ENCODE measurements at places on chromosomes 16 and 17. TPM values are rescaled to one million over a fixed set of nuclear protein-coding genes. Genes with fewer than 3 reads are reported as not detected.

- peaks cover 19% of the 10 kb centered on the region for H3K36me3 ChIP-seq
- no peaks in the 10 kb centered on the region for H3K27me3 ChIP-seq
- peak overlapping the region; percentile 66 for H3K4me3 ChIP-seq
Observed at GRCh38 chr17:35073991-35074627, 10.6 kb upstream of the RFFL start.

- H3K27ac ChIP-seq, result no peak overlapping the region
- H3K4me3 ChIP-seq, result no peak overlapping the region
- no peaks in the 10 kb centered on the region for H3K36me3 ChIP-seq
- no peak for DNase-seq
Observed at GRCh38 chr17:67004181-67004580, 39.7 kb downstream of the CACNG4 start.

GRCh38 chr17:7634384-7634783, 4.4 kb downstream of the SHBG start:
- no peak overlapping the region for H3K27ac ChIP-seq
- H3K36me3 ChIP-seq, result no peaks in the 10 kb centered on the region
- H3K27me3 ChIP-seq, result peaks cover 7% of the 10 kb centered on the region
- H3K4me1 ChIP-seq, result peaks cover 5% of the 10 kb centered on the region

The DNAH9 gene
- total RNA-seq, result not detected

The PPP1R27 gene
- total RNA-seq, result not detected

The RBFOX1 gene
- total RNA-seq, result not detected

- H3K4me1 ChIP-seq, result no peaks in the 10 kb centered on the region
- H3K36me3 ChIP-seq, result no peaks in the 10 kb centered on the region
- H3K27ac ChIP-seq, result no peak overlapping the region
- H3K4me3 ChIP-seq, result no peak overlapping the region
- no peaks in the 10 kb centered on the region for H3K27me3 ChIP-seq
Observed at GRCh38 chr17:70357190-70357589, 187.9 kb downstream of the KCNJ2 start.

- no peaks in the 10 kb centered on the region for H3K27me3 ChIP-seq
- peaks cover 49% of the 10 kb centered on the region for H3K36me3 ChIP-seq
- no peak for DNase-seq
- no peak overlapping the region for H3K27ac ChIP-seq
- peaks cover 10% of the 10 kb centered on the region for H3K4me1 ChIP-seq
Observed at GRCh38 chr16:4860727-4861342, 13.6 kb downstream of the UBN1 start.

- H3K27ac ChIP-seq, result no peak overlapping the region
- DNase-seq, result no peak
- no peaks in the 10 kb centered on the region for H3K36me3 ChIP-seq
- peaks cover 3% of the 10 kb centered on the region for H3K27me3 ChIP-seq
Observed at GRCh38 chr16:55488306-55488705, 9.3 kb downstream of the MMP2 start.

- no peak overlapping the region for H3K4me3 ChIP-seq
- no peak for DNase-seq
- H3K4me1 ChIP-seq, result peaks cover 5% of the 10 kb centered on the region
- peaks cover 55% of the 10 kb centered on the region for H3K27me3 ChIP-seq
- H3K27ac ChIP-seq, result no peak overlapping the region
Observed at GRCh38 chr17:66944351-66945146, 20.0 kb upstream of the CACNG4 start.

GRCh38 chr17:69539781-69540319, 125.4 kb downstream of the MAP2K6 start:
- no peaks in the 10 kb centered on the region for H3K27me3 ChIP-seq
- no peak overlapping the region for H3K4me3 ChIP-seq
- peaks cover 6% of the 10 kb centered on the region for H3K4me1 ChIP-seq
- no peaks in the 10 kb centered on the region for H3K36me3 ChIP-seq
- DNase-seq, result no peak

DNA sequence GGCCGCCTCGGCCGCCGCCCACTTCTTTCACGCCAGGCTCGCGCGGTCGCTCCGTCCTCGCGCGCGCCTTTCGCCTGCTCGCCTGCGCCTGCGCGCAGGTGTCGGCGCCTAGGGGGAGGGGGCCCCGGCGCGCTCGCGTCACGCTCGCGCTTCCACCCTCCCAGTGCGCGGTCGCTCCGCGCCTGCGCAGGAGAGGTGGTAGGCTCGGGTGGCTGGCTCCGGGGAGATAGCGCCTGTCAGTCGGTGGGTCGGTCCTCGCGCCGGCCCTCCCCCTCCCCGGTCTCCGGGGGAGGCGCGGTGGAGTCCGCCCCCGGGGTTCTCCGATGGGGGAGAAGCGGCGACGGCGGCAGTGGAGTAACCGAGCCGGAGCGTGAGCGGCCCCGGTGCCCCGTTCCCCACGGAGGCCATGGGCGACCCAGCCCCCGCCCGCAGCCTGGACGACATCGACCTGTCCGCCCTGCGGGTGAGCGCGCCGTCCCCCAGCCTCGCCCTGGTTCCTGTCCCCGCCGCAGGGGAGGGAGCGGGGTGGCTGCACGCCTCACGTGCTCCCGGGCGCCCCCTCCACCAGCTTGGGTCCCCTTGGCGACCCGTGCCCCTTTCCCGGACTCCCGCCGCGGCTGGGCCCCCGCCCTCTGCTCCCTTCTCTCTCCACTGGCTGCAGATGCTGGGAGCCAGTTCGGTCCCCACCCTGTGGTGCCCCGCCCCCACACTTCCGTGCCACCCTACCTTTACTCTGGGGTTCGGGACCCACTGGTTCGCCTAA, at the start of gene MINK1:
TSS of gene MINK1 (plus strand) at position 163 of the 763 bp plus-strand sequence. CDS start at position 407, 244 bp downstream.
- peaks cover 13% of the 10 kb centered on the region for H3K36me3 ChIP-seq
- peak within 1 kb of the TSS; percentile 90 for H3K4me3 ChIP-seq
- H3K4me1 ChIP-seq, result peaks cover 33% of the 10 kb centered on the region
- peaks cover 2% of the 10 kb centered on the region for H3K27me3 ChIP-seq

The TRPV3 gene
- total RNA-seq, result 0.31 TPM

GRCh38 chr17:76076146-76076764, 1.7 kb downstream of the GALR2 start:
- peaks cover 4% of the 10 kb centered on the region for H3K36me3 ChIP-seq
- peaks cover 48% of the 10 kb centered on the region for H3K27me3 ChIP-seq
- peaks cover 26% of the 10 kb centered on the region for H3K4me1 ChIP-seq
- H3K4me3 ChIP-seq, result peak overlapping the region; percentile 85
- peak; percentile 68 for DNase-seq

The KRTAP4-3 gene
- total RNA-seq, result not detected

The UBALD1 gene
- 17.2 TPM for total RNA-seq

DNA sequence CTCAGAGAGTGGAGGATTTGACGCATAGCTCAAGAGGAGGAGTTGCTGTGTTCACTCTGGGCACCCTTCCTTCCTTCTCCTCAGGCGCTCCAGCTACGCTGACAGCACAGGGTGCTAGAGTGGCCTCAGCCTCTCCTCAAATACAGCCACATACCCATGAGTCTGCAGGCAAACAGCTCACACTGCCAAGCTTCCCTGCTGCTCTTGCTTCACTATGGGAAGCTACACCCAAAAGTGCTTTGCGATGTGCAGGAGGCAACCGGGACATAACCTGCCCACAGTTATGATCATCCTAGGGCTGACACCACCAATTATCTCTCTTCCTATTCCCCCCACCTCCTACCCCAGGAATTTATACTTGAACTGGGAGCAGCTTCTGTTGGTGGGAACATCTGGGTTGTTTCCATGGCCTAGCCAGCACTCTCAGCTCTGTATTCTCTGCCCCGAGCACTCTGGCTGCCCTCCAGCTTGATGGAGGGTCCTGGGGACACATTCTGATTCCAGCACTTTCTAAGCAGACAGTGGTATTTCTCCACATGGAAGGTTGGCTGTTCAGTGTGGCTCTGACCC, 40.3 kb upstream of the SREBF1 start:
- H3K4me1 ChIP-seq, result no peaks in the 10 kb centered on the region
- no peak overlapping the region for H3K27ac ChIP-seq

The CKLF gene
- total RNA-seq, result 146 TPM

The KANSL1 gene
- 82.8 TPM for total RNA-seq

All from activated CD4-positive, alpha-beta T cell treated with anti-CD3 and anti-CD28 coated beads, Interleukin-2, amount 10 ng/mL, durations not matched to agents 24 days and 14 days (primary cell).